ENCODE measurements at places on chromosomes 7 and 10.
A peak's percentile ranks its signal among the peaks of the same experiment; 100 is the strongest.

GRCh38 chr7:1368682-1369571 is 90.3 kb downstream of the MICALL2 start:
- peak; percentile 59 for DNase-seq

DNA sequence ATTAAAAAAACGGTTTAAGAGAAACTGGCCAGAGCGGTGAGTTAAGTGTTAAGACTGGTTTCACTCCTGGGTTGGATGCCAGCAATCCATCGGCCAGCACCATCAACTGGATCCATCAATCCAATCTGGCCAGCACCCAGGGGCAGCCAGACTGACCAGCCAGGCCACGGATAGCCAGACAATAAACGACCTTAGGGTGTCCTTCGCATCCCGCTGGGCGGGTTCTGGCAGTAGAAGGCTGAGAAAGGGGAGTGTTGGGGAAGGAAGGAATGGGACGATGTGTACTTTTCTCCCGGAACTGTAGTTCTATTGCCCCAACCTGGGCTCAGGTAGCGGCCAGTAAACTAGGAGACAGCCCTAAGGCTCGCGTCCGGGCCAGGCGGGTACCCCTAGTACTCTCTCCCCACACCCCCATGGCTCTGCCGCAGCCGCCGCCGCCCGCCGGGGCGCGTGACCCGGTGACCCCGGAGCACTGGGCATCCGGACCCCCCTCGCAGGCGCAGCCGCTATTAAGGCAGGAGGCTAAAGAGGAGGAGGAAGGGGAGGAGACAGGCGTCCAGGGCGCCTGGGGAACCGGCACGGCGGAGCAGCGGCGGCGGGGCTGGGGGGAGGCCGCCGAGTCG is at the start of gene CASD1:
TSS of gene CASD1 (plus strand) at position 546 of the 623 bp plus-strand sequence. CDS start 276 bp downstream, outside the sequence.
- peak; percentile 74 for DNase-seq

- DNase-seq: no peak
Observed at GRCh38 chr7:5349437-5350173, 66.9 kb downstream of the SLC29A4 start.

GRCh38 chr10:114691442-114691941 is 33.4 kb upstream of the ABLIM1 start:
- no peak for DNase-seq

DNA sequence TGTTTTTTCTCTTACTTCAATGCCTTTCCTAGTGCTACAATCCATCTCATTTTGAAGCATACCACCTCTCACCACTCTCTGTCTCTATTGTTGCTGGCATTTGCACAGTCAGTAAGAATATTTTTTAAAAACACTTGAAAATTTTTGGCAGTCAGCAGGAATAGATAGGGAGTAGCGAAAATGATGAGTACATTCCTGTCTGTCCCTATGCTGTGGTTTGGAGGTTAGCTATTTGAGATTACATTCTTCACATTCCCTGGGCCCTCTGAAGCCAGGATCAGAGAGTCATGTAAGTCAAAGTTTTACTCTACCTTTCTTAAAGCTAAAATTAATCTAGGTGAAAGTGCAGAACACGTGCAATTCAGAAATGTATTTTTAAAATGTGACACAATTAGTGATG is 53.0 kb upstream of the MAGI2 start:
- DNase-seq: no peak

- DNase-seq: no peak
Observed at GRCh38 chr7:92754919-92755581, 81.3 kb downstream of the CDK6 start.

GRCh38 chr10:5448333-5449001 is 36.1 kb downstream of the NET1 start:
- DNase-seq: no peak

DNA sequence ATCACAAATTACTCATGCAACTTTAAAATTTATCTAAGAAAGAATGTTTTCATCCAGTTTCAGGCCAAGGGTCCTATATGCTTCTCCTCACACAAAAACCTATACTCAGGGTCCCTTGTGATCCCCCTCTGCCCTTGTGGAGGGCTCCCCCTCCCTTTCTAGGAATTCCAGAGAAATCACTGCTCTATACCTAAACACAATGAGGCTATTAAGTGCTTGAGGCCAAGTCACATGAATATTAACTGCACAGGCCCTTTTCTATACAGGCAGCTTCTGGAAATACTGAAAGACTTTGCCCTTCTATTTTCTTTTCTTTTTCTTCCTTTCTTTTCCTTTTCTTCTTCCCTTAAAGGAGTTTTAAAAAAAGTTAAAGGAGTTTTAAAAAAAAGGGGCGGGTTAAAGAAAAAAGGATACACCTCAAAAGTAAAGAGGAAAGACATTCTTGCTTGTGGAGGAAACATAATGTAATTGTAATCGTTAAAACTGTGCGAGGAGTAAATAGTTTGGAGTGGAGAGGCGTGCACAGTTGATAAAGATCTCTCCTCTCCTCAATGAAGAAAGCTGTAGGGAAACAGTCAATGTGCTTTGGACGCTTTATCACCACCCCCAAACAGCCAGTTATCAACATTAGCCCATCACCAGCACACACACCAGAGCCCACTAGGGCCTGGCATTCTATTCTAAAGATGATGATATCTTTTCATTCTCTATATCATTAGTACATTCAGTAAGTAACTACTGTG is 16.4 kb downstream of the GRB10 start:
- DNase-seq: no peak

DNA sequence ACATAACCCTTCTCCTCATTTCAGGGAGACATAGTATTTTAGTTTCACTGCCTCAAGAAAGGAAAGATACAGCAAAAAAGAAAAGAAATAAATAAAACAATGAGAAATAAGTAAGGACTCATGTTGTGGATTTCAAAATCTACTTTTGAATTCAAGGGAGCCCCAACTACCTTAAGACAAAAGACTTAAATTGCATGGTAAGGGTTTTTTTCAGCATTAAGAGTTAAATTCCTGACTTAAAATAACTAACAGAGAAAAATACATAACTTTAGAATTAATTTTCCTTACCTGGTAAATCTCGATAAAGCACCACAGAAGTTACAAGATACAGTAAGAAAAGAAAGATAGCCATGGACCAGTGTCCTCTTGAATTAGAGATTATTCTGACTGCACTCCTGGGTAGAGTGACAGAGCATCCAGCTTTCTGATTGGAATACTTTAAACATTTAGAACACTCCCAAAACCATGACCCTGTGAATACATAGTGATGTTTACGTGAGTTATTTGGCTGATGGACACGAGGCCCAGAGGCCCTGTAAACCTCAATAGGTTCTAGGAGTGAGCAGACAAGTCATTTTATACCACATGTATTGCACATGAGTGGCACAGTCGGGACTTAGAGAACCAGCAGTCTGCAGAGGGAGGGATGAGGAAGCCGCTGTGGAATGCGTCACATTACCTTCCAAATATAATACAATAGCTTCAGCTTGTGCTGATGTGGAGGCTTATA is 292.5 kb upstream of the SEMA3C start:
- DNase-seq: no peak

GRCh38 chr10:9900751-9901150 is 1116.9 kb upstream of the CELF2 start:
- DNase-seq: no peak

GRCh38 chr7:127629268-127629854 is 11.4 kb upstream of the PAX4 start:
- DNase-seq: peak; percentile 47

DNA sequence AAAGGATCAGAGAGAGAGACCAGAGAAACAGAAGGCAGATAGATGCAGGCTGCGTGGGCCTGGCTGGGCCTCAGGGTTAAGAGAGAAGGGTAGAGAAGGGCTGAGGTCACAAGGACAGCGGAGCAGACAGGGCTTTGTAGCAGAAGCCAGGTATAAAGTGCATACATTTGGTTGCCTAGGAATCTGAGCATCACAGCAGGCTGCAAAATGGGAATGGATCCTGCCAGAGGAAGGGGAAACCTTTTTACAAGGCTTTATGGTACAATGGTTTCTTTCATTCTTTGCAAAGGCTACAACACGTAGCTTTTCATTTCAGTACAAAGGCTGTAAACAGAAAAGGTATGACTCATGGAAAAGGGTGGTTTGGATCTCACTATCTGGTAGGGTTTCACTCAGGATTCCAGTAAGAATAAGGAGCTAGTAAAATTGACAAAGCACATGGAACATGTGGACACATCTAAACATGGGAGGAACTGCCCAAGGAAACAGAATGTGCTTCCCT is 275.1 kb downstream of the DOCK4 start:
- peak; percentile 6 for DNase-seq

DNA sequence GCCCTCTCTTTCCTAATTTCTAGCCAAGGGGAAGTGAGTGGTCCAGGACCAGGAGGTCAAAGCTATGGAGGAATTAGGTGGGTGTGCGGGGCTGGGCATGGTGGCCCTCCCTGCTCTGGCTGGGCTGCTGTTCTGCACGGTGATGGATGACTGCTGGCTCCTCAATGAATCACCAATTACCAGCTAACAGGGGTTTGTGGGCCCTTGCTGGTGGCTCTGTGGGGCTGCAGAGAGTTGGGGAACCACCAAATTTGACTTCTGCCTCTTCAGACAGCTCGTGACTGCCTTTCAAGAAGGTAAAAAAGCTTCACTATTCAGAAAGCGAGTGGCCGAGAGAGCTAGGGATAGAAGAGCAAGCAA is 35.0 kb upstream of the HABP2 start:
- no peak for DNase-seq

- DNase-seq: no peak
Observed at GRCh38 chr7:157297185-157297584, 39.6 kb upstream of the DNAJB6 start.

DNA sequence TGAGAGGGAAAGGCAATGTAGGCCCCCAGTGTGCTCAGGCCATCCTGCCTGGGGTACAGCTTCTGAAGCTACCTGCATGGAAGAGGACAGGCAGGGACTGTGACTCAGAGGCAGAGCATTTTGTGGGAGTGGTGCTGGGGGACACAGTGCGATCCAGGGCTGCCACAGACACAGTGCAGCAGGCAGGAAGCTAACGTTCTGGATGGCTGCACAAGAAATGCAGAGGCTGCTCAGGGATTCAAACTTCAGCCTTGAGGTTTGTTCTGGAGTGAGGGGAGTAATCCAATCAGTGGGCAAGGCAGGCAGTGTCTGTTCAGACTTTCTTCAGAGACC is 648.0 kb upstream of the IGFBP3 start:
- DNase-seq: no peak

DNA sequence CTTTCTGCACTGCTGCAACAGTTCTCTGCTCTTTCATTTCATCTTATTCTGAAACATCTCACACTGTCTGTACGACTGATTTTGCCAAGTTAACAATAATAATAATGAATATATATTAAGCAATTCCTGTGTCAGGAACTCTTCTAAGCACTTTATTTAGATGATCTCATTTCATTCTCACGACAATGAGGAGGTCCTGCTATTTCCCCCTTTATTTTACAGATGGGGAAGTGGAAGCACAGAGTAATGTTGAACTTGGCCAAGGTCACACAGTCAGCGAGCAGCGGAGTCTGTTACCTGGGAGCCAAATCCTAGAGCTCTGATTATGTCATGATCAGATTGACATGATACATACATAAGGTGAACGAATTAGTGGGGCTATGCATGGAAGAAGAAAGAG is 5.8 kb downstream of the MRC1 start:
- DNase-seq: no peak

DNA sequence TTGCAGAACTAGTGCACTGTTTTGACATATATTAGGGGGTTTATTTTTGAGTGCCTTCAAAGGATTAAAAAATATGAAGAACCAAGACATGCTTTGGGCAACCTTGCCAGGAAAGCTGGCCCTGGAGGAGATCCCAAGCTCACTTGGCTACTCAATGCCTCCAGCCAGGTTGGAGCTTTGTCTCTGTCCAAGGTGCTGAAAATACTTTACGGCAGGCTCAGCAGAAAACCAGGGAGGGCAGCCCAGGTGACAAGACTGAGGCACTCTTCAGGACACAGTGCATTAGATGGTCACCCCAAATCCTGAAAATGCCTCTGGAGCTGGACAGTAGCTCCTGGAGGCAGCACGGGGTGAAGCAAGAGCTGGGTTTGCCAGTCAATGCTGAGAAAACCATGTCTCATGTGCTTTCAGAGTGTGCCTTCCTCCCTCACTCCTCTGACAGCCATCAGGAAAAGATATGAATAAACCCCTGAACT is 5.8 kb upstream of the KCNH2 start:
- DNase-seq: peak; percentile 35

GRCh38 chr7:76267894-76268183 is 34.6 kb upstream of the HSPB1 start:
- no peak for DNase-seq

- peak; percentile 41 for DNase-seq
Observed at GRCh38 chr7:106864298-106865081, 592 bp upstream of the PIK3CG start.

DNA sequence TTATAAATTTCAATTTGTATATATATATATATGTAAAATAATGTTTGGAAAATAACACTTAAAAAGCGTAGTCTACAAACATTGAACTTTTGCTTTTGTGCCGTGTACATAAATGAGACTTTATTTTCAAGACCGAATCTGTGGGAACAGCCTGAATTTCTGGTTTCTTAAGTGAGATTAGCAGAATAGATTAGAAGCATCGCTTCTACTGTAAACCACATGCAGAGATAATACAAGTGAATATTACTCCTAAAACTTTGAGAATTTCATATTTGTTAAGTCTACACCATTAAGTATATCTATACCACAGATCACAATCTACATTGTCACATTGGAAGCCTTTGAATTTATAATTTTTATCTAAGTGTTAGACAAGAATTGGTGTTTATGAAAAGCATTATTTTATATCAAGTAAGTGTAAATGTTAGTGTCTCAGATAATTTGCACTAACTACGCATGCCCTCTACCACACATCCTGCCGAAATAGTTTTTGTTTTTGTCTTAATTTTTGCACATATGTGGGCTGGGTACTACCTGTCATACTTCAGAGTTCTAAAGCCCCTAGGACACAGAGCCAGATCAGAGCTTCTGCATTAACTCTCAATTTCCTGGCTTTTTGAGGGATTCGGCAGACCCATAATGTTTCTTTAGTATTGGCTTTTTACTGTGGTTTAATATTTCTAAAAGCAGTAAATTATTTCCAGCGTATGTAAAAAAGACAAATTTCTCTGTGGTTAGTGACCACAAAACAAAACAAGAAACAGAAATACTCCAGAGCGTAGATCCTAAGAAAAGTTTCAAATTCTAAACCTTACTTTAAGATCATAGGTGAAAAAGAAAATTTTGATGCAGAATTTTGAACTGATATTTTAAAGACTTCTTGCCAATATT is 20.0 kb downstream of the TWIST1 start:
- no peak for DNase-seq

- DNase-seq: no peak
Observed at GRCh38 chr7:50423860-50424259, 26.3 kb downstream of the FIGNL1 start.

DNA sequence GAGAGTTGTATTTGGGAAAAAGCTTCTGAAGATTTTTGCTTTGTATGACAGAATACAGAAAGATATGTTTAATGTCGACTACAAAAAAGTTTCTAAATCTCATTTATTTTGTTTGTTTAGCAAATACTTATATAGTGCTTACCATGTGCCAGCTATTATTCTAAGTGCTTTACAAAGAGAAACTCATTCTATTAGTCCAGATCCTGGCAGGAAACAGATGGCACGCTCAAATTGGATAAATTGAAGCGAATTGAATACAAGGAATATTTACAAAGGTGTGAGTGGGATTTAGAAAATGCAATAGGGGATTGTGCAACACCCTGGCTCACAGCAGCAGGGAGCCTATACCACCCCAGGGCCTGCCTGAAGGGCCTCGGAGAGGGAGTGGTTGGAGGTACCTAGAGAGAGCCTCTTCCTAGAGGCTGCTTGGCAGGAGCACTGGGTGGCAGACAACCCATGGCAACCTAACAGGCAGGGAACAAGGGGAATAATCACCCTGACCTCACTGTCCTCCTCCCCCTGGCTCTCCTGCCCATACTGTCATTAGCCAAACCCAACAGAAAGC is 27.6 kb upstream of the FAM204A start:
- DNase-seq: no peak

- no peak for DNase-seq
Observed at GRCh38 chr10:118804262-118804773, 49.5 kb upstream of the CACUL1 start.

Measured in activated CD4-positive, alpha-beta T cell treated with anti-CD3 and anti-CD28 coated beads, Interleukin-10, Interleukin-2, amounts not matched to agents 100 ng/mL and 50 ng/mL, durations not matched to agents 16 hours and 8 hours (primary cell).